ENCODE measurements at places on chromosomes 13 and 19. TPM values are rescaled to one million over a fixed set of nuclear protein-coding genes. Genes with fewer than 3 reads are reported as not detected.

GRCh38 chr19:16868423-16869130 is 20.2 kb upstream of the F2RL3 start:
- no peak for DNase-seq

- no peak for DNase-seq
Observed at GRCh38 chr19:54684527-54684926, 21.7 kb downstream of the LILRB4 start.

DNA sequence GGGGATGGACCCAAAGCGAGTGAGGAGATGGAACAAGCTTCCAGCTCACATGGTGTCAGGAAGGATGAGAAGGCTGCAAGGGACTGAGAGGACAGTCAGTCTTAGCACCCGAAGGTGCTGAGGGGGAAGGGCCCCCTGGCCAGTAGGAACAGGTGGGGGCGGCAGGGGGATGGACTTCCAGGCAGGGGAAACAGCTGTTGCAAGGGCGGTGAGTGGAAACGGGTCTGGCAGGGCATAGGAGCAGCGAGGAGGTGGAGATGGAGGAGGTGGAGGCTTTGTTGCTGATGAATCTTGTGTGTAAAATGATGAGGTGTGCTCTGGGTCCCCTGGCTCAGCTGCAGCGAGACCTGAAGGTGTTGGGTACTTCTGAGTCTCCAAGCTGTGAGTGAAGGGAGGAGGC is 1.2 kb downstream of the MAP1S start:
- DNase-seq = no peak

- peak; percentile 8 for DNase-seq
Observed at GRCh38 chr13:102555914-102556553, 40.8 kb upstream of the TPP2 start.

GRCh38 chr19:35458731-35459391 is 10.8 kb downstream of the FFAR2 start:
- DNase-seq = no peak

GRCh38 chr13:79417741-79418140 is 11.7 kb upstream of the RBM26 start:
- no peak for DNase-seq

DNA sequence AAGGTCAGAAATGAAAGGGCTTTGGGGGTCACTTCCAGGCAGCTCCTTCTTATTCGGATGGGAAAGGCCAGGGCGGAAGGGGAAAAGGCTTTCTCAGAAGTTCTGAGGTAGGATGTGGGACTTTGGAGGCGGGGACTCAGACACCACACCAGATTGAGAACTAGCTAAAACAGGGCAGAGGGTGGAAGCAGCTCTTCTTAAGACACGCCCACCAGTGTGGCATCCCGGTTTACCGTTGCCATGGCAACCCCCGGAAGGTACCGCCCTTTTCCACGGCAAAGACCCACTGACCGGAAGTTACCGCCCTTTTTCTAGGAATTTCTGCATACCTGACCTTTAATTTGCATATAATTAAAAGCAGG is 3.8 kb upstream of the LILRA5 start:
- no peak for DNase-seq

GRCh38 chr19:11044431-11044830 is 44.8 kb upstream of the LDLR start:
- no peak for DNase-seq

DNA sequence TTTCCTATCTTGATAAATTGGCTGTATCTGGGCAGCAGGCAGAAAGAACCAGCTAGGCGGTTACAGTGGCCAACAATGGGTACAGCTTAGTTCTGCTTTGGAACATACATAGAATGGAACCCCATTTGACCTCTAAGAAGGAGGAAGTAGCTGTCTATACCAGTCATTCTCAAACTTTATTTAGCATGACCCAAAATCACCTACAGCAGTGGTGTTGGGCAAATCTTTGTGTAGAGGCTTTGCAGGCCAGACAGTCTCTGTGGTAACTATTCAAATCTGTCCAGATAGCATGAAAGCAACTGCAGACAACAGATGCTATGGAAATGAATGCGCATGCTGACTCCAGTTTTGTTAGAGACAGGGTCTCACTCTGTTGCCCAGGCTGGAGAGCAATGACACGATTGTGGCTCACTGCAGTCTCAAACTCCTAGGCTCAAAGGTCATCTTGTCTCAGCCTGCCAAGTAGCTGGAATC is 12.0 kb upstream of the KCNC3 start:
- DNase-seq = no peak

- DNase-seq = no peak
Observed at GRCh38 chr19:45468159-45468651, 409 bp downstream of the FOSB start.

Gene KLK13
- not detected for total RNA-seq

Gene CCL25
- total RNA-seq = not detected

Gene KCNJ14
- 0.42 TPM for total RNA-seq

Gene INSR
- 38.6 TPM for total RNA-seq

Gene TBC1D4
- 28.7 TPM for total RNA-seq

Gene ZNF555
- total RNA-seq = 14.8 TPM

Gene CEACAM7
- not detected for total RNA-seq

Gene ZNF135
- total RNA-seq = 12.6 TPM

Gene FXYD1
- 26.9 TPM for total RNA-seq

Gene SULT2A1
- total RNA-seq = 0.90 TPM
